ENCODE measurements at places on chromosomes 16 and 17. TPM values are rescaled to one million over a fixed set of nuclear protein-coding genes. Genes with fewer than 3 reads are reported as not detected.

The CBX2 gene
- 16.2 TPM for total RNA-seq

The TAC4 gene
- not detected for total RNA-seq

- no peak for DNase-seq
- peaks cover 2% of the 10 kb centered on the region for H3K4me1 ChIP-seq
- no peak overlapping the region for H3K27ac ChIP-seq
- peaks cover 50% of the 10 kb centered on the region for H3K27me3 ChIP-seq
Observed at GRCh38 chr17:900336-900934, 79.1 kb downstream of the NXN start.

GRCh38 chr17:7677388-7678067, 9.8 kb downstream of the TP53 start:
- peaks cover 44% of the 10 kb centered on the region for H3K36me3 ChIP-seq
- H3K27me3 ChIP-seq: no peaks in the 10 kb centered on the region
- no peak overlapping the region for H3K4me3 ChIP-seq
- no peak overlapping the region for H3K27ac ChIP-seq

DNA sequence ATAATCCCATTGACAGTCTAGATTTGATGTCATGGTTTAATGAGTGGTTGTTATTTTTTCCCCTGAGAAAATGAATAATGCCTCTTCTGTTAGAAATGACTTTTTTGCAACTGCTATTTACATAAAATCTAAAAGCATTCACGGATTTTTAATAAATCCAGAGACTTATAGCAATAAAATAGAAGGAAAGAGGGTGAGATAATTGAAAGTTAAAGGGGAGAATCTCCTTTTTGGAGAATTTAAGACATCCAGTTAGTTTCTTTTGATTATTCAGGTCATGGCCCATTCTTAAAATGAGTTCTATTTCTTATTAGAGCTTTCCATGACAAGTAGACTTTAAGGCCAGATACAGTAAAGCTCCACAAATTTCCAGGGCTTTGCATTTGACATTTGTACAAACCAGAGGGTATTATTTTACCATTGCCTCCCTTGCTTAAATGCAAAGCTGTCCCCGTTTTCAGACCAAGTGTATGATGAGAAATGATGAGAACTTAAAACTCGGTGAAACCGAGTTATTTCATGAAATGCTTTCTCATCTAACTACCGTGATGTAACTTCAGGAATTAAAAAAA, 789.0 kb upstream of the SOX9 start:
- DNase-seq: no peak
- no peaks in the 10 kb centered on the region for H3K4me1 ChIP-seq
- no peak overlapping the region for H3K4me3 ChIP-seq
- H3K27me3 ChIP-seq: no peaks in the 10 kb centered on the region
- H3K36me3 ChIP-seq: no peaks in the 10 kb centered on the region
